NCI-H524 (cell line): ENCODE measurements at places on chromosomes 5 and 9.
A peak's percentile ranks its signal among the peaks of the same experiment; 100 is the strongest.

DNA sequence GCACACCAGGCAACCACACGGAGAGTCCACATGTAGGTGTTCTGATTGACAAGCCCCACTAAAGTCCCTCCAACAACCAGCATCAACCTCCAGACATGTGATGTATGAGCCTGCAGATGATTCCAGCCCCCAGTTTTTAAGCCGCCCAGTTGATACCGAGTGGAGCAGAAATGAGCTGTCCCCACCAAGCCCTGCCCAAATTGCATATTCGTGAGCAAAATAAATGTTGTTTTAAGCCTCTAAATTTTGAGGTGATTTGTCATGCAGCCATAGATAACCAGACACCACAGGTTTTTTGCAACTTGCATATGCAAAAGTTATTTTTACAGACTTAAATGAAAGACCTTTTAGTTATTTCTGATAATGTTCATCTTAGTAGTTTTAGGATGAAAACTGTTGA lies 187.7 kb downstream of the PIK3R1 start:
- DNase-seq = no peak

DNA sequence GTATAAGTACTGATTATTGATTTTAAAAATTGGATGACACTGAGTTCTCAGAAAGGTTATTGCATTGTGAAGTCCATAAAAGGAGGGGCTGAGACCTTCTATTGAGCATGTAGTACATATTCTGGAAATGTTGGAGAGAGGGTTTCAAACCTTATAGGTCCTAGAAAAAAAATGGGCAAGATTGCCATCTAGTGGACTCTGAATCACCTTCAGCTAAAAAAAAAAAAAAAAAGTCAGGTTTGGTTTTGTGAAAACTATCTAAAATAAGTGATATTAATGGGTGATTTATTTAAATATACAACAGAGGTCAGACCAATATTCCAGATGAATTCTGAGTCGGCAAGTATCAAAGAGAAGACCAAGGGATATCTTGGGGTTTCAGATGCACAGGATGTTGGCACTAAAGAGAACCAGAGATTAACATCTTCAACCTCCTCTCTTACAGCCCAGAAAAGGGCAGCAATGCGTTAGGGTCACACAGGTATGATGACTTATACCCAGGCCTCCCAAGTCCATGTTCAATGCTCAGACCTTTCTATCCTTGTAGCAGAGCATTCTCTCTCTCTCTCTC lies 109.8 kb upstream of the NMUR2 start:
- peak; percentile 62 for DNase-seq

DNA sequence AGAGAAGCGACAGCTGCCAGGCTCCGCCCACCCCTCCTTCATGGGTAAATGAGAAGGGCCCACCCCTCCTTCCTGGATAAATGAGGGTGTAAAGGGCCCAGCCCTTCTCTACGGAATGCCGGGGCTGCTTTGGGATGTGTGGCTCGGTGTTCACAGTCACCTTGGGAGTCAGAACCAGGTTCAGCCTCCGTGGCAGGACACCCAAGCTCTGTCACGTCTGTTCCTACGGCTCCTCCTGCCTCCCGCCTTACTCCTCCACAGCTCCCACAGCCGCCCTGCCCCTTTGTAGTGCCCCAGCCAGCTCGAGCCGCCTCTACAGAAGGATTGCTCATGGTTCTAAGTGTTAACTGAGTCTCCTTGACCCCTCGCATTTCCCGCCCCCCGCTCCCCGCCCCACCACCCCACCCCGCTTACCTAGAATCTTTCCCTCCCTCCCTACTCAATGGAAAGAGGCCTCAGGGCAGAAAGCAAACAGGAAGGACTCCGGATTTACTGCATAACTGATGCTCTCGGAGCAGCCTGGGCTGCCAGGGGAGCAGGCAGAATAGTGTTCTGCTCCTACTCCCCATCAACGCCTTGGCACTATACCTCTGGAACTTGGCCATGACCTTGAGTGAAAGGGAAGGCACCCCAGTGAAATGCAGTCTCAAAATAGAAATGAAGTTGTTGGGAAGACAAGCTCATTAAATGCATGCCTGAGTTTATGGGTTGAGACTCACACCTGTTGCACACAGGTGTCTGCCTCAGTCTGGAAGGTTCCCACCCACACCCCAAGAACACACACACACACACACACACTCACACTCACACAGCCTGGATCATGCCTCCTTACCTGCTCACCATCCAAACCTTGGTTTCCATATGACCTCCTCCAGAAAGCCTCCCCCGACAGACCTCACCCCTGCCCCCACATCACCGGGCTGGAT lies 59.6 kb downstream of the NEURL1B start:
- peak; percentile 51 for DNase-seq

GRCh38 chr5:120538149-120538548 lies 74.0 kb downstream of the PRR16 start:
- no peak for DNase-seq

GRCh38 chr5:149409268-149409948 lies 30.3 kb upstream of the IL17B start:
- DNase-seq = no peak
